ENCODE measurements at places on chromosomes 6 and 20.

GRCh38 chr6:134398453-134398852 is 80.5 kb upstream of the SGK1 start:
- no peaks in the 10 kb centered on the region for H3K36me3 ChIP-seq
- no peak overlapping the region for H3K4me3 ChIP-seq
- no peaks in the 10 kb centered on the region for H3K27me3 ChIP-seq
- H3K27ac ChIP-seq, result no peak overlapping the region
- DNase-seq, result peak; percentile 19
- peaks cover 26% of the 10 kb centered on the region for H3K4me1 ChIP-seq

GRCh38 chr6:109799129-109799528 is 108.0 kb downstream of the FIG4 start:
- no peak overlapping the region for H3K4me3 ChIP-seq
- H3K27me3 ChIP-seq, result no peaks in the 10 kb centered on the region
- peaks cover 6% of the 10 kb centered on the region for H3K4me1 ChIP-seq
- no peak overlapping the region for H3K27ac ChIP-seq

- H3K27ac ChIP-seq, result no peak overlapping the region
- DNase-seq, result no peak
- no peak overlapping the region for H3K4me3 ChIP-seq
- peaks cover 13% of the 10 kb centered on the region for H3K4me1 ChIP-seq
- H3K27me3 ChIP-seq, result no peaks in the 10 kb centered on the region
Observed at GRCh38 chr6:40957616-40958492, 81.2 kb downstream of the UNC5CL start.

DNA sequence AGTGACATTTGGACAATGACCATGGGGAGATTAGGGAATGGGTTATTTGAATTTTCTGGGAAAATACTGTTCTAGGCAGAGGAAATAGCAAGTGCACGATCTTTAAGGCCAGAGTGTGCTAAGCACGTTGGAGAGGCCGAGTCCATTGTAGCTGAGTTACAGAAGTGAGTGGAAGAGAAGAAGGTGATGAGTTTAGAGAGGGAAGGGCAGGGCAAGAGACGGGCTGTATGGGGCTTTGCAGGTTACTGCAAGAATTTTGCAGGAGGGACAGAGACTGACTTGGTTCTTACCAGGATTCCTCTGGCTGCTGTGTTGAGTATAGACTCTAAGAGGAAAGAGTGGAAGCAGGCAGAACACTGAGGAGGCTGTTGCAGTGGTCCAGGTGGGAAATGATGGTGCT is 1.1 kb upstream of the NCOA3 start:
- peak overlapping the region; percentile 77 for H3K4me3 ChIP-seq
- H3K27ac ChIP-seq, result peak overlapping the region; percentile 99
- peaks cover 18% of the 10 kb centered on the region for H3K36me3 ChIP-seq
- H3K27me3 ChIP-seq, result no peaks in the 10 kb centered on the region
- no peak for DNase-seq

DNA sequence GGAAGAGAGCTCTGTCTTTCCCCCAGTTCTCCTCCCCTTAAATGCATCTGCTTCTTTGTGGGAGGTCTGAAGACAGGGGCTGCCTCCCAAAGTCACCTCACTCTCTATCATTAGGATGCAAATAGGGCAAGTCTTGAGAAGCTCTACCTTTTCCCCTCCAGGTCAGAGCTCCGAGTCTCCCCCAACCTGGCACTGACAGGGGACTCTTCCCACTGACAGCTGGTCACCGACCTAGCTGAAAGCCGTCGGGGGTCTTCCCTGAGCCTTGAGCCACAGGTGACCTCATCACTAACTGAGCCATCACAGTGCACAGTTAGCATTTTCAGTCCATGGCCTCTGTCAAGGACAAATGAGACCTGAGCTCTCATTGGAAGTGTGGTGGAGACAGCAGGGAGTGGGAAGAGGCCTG is 386.7 kb downstream of the HACE1 start:
- H3K27me3 ChIP-seq, result peaks cover 4% of the 10 kb centered on the region
- no peak overlapping the region for H3K27ac ChIP-seq
- H3K4me1 ChIP-seq, result no peaks in the 10 kb centered on the region
- no peaks in the 10 kb centered on the region for H3K36me3 ChIP-seq

DNA sequence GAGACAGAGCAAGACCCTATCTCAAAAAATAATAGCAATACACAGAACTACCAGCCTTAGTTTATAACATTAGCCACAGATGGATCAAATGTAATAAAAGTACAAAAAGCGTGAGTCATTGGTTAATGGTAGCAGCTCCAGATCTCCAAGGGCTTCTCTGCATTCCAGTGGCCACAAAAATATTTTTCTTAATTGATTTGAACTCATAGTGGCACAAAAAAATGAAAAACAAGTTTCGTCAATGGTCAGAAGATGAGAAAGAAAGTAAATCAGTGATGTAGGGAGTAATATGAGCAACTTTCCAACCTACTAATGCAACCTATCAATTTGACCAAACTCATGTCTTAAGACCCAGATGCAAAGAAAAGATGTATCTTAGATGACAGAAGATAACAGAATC is 79.6 kb downstream of the CEP57L1 start:
- H3K4me1 ChIP-seq, result no peaks in the 10 kb centered on the region
- no peak for DNase-seq
- peaks cover 26% of the 10 kb centered on the region for H3K27me3 ChIP-seq
- no peak overlapping the region for H3K4me3 ChIP-seq
- no peaks in the 10 kb centered on the region for H3K36me3 ChIP-seq

DNA sequence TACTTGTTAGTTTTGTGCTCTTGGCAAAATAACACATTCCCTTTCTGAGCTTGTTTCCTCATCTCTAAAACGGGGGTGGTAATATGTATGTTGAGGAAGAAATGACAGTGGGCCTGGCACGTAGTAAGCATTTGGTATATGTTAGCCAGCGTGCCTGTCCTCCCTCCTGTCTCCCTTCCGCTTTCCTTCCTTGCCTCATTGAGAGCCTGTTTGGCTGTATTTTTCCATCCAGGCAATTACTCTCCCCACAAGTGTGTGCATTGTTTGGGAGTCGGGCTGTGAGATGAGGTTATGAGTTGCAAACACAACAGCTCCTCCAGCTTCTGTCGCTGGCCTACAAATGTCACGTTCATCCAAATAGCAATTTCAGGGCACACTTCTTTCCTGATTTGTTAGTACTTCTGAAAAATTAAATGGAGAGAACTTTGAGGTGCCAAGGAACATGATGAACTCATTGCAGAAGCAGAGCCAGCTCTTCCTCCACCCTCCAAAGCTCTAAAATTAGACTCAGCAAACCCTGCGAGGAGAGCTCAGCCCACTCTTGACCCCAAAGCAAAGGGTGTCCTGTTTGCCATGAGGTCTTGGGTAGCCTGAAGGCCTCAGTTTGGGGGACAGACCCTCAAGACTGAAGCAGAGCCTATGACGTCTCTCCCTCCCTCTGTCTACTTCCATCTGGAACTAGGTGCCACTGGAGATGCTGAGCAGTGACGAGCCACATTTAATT is 50.7 kb upstream of the TOX2 start:
- H3K4me3 ChIP-seq, result no peak overlapping the region

DNA sequence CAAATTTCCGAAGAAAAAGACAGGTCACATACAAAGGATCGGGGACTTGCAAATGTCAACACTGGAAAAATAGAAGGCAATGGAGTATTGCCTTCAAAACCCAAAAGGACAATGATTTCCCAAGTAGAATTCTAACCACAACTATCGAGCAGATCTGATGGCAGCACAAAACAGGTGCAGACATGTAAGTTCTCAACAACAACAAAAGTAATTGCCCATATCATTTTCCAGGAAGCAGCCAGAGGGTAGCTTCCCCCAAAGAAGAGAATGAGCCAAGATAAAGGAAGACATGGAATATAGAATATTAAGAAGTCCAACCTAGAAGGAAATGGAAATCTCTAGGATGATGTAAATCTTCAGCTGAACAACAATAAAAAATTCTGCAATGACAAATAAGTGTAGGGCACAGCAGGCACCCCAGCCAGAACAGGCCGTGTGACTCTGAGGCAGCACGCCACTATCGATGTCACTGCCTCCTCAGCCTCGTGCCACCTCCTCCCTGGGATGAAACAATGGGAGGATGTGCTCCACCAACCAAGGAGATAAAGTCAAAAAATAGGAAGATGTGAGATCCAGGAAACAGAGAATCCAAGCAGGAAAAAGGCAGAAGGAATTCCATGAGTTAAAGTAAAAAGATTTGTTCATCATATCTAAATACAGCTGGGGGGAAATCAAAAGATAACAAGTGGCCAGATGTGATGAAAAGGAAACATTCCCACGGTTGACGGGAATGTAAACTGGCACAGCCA is 34.1 kb downstream of the SERPINB1 start:
- H3K4me3 ChIP-seq, result no peak overlapping the region
- peaks cover 4% of the 10 kb centered on the region for H3K36me3 ChIP-seq
- no peak overlapping the region for H3K27ac ChIP-seq
- H3K4me1 ChIP-seq, result peaks cover 27% of the 10 kb centered on the region
- no peaks in the 10 kb centered on the region for H3K27me3 ChIP-seq
- no peak for DNase-seq

GRCh38 chr20:62165762-62166399 is 16.9 kb upstream of the MTG2 start:
- no peaks in the 10 kb centered on the region for H3K36me3 ChIP-seq
- no peaks in the 10 kb centered on the region for H3K27me3 ChIP-seq
- no peak for DNase-seq
- no peak overlapping the region for H3K4me3 ChIP-seq

DNA sequence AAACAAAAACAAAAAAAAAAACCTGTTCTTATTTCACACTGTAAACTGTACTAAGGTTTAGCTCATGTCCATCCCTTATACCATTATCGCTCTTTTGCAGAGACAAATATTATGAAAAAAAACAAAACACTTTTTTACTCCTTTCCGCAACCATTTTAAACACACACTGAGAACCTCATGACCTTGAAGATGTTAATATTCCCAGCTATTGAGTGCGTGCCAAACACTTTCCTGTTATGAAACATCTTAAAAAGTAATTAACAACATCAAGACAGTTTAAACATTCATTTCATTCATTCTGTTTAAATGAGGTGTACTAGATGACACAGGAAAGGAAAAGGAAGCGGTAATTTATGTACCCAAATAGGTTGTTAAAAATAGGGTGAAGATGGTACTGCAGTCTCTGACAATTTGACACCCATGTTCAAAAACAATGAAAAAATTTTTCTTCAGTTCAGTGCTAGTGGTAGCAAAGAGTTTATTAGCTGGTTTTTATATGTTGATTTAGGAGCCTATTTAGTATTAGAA is 3.9 kb upstream of the ARHGAP18 start:
- peaks cover 10% of the 10 kb centered on the region for H3K27me3 ChIP-seq
- H3K4me3 ChIP-seq, result no peak overlapping the region
- peak overlapping the region; percentile 25 for H3K27ac ChIP-seq
- no peak for DNase-seq

All from activated T-cell treated with anti-CD3 and anti-CD28 coated beads, Interleukin-2, amount 50 U/mL, for 72 hours (primary cell).